ENCODE measurements at places on chromosomes 3 and 15.

GRCh38 chr3:181459516-181459915 lies 252.2 kb upstream of the SOX2 start:
- no peak for DNase-seq

GRCh38 chr15:100663915-100664281 lies 61.5 kb downstream of the ASB7 start:
- no peak for DNase-seq

DNA sequence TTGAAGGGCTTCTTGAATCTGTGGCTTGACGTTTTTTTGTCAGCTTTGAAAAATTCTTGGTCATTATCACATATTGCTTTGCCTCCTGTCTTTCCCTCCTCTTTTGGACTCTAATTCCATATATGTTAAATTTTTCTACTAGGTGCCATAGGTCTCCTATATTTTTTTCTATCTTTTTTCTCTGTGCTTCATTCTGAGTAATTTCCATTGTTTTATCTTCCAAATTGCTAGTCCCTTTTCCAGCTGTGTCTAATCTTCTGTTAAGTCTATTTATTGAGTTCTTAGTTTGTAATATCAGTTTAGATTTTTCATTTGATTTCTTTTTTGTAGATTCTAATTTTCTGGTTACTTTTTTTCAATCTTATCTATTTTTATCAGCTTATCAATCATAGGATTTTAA lies 53.7 kb downstream of the CHST2 start:
- DNase-seq = no peak

DNA sequence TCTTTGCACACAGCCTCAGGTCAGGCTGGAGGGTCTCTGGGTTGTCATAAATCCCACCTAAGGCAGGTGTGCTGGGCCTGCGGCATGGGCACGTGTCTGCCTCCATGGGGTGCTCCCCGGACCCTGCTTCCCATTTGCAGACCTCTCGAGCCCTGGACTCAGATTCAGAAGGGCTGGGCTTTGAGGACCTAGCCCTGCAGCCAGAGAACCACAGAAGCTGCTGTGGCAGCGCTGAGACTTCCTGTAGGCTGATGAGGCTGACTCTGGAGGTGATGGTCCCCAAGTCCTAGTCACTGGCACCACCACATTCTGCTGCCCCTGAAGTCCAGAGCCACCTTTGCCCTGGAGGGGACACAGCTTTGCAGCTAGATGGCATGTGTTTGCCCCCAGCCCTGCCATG lies 156.4 kb downstream of the LRRC28 start:
- DNase-seq = no peak

GRCh38 chr3:194608981-194609380 lies 24.2 kb downstream of the TMEM44 start:
- DNase-seq = no peak

GRCh38 chr3:25821746-25822573 lies 32.1 kb downstream of the OXSM start:
- no peak for DNase-seq

DNA sequence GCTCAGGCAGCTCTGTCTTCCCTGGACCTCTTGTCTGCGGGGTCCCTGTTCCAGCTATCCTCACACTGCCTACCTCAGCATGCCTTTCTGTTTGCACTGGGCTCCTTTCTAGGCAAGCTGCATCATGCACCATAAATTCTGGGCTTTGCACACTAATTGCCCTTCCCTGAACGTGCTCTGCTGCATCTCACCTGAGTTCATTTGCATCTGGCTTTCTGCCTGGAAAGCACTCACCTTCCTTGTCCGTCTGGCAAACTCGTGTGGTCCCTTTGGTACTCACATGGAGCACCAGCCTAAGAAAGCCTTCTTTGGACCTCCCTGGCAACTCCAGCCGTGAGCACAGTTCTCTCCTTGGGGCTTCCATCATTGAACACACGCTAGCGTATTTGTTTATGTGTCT lies 365.6 kb downstream of the SV2B start:
- DNase-seq = no peak
